Left colon (tissue), 2 donors: ENCODE measurements at places on chromosomes 5 and 9.

DNA sequence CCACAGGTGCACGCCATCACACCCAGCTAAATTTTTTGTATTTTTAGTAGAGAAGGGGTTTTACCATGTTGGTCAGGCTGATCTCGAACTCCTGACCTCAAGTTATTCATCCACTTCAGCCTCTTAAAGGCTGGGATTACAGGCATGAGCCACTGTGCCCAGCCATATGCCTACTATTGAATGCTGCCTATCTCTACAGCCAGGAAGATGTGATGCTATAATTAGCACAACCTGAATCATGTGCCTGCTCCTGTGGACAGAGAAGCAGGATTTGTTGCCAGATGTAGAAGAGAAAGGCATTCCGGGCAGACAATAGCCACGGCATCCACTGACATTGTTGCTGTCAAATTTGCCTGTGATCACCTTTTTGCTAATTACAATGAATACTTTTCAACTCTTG lies 24.4 kb upstream of the MLLT3 start:
- no peak for DNase-seq

DNA sequence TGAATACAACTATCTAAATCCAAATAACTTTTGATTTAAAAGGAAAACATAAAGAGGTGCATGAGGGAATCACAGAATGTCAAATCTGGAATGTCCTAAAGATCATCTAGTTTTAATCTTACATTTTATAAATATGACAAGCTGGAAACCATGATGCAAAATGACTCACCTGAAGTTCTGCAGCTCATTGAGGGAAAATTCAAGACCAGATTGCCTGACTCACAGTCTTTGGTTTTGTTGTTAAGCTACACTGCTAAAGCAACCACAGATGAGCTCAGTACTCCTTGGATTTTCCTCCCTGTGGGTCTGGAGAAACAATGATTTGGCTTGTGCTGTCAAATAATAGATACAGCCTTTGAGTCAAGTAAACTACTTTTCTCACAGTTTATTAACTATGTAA lies 19.1 kb upstream of the EDIL3 start:
- no peak for DNase-seq

DNA sequence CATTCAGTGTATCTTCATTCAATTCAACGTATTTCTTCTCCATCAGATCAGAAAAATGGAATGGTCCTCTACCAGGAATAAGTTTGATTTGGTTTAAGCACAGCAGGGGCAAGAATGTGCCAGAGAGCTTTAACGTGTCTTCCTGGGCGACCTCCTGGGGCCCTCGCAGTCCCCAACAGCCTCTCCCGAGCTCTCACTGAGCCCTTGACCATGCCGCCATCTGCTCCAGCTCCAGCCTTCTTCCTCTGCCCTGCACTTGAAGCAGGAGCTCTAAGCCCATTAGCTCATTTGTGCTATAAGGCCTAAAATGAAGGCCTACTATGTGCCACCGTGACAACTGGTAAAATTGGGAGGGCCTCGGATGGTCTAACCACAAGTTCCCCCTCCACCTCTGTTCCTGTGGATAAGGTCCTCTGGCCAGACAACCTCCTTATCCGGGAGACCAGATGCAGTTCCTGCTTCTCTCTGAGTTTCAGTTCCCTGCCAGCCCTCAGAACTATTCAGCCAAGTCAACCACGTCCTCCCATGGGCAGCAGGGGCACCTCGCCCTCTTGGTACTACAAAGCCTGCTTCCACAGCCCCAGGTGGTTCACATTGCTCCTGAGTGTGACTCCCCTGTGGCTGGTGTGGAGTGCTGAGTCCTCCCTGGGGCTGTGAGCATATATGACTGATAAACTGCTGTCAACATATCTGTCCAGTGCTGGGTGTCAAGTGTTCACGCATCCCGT lies 35.8 kb downstream of the C5orf15 start:
- no peak for DNase-seq

GRCh38 chr9:77839459-77840140 lies 191.5 kb upstream of the GNA14 start:
- DNase-seq = no peak

DNA sequence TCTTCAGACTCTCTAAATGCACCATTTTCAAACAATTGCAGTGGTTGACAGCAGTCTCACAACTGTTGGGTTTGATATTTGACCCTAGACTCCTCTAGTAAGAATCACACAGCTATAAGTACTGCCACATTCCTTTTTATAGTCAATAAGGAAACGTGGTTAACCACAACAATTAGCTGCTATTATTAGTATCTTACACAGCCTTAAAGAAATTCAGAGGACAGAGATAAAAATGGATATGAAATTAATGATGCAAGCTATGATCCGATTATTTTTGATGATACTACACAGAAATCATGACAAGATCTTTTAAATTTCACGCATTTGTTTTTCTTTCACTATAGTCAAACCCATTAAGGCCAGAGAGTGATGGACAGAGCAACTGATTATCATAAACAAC lies 288.6 kb upstream of the C9orf72 start:
- no peak for DNase-seq

DNA sequence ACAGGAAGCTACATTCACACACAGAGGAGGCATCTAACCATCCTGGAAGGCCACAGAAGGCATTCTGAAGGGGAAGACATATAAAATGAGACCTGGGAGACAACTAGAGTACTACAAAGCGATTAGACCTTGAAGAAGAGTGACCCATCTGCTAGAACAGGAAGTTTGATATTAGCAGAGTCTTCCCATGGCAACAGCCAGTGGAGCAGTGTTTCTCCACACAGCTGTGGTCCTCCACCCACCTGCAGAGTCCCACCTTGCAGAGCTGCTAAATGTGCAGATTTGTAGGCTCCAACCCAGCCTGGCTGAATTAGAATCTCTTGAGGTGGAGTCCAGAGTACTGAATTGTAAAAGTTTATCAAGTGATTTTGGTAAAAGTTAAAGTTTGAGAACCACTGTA lies 267.0 kb downstream of the CETN3 start:
- no peak for DNase-seq

GRCh38 chr5:168317096-168317520 lies 25.7 kb downstream of the WWC1 start:
- no peak for DNase-seq
